ENCODE measurements at places on chromosomes 5 and 9.

GRCh38 chr9:135399000-135399649 lies 80.5 kb upstream of the PPP1R26 start:
- no peak for DNase-seq

DNA sequence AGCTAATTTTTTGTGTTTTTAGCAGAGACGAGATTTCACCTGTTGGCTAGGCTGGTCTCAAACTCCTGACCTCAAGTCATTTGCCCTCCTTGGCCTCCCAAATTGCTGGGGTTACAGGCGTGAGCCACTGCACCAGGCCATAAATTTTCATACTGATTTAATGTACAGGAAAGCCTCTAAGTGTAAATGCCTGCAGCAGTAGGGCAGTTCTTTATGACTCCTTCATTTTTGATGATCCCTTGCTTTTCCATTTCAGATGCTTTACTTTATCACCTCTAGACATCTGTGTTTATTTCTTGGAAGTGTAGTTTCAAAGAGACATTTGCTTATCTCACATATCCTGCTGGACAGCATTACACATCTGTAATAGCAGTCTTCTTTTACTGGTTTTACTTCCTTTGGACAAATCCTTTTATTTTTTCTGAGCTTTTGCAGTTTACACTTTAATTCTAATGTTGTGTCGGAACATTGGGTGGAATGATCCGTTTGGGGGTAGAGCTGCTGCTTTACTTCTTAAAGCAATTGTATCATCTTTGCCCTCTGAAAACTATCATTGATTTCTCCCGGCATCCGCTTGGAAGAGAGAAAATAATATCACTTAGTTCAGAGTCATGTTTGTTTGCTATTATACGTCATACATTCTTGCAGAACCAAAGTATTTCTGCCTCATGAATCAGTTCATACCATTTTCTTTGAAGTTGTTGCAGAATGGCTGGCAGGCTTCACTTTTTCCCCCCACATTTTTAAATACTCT lies 36.0 kb downstream of the SCGB3A1 start:
- DNase-seq: no peak

DNA sequence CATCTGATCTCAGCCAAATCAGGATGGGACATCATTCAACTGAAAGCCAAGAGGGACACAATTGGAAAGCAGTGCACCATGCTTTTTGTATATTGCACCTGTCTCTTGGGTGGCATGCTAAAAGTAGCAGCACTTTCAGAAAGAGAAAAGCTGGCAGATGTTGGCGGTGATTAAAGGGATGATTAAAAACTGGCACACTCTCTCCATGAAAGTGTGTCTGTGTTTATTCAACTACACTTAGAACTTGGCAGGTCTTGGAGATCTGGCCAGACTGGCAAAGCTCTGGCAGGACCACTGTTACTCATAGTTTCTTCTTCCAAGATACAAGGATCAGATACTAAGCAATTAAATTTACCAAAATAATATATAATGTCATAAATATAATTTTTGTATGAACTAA lies 112.9 kb upstream of the ELAVL2 start:
- no peak for DNase-seq

DNA sequence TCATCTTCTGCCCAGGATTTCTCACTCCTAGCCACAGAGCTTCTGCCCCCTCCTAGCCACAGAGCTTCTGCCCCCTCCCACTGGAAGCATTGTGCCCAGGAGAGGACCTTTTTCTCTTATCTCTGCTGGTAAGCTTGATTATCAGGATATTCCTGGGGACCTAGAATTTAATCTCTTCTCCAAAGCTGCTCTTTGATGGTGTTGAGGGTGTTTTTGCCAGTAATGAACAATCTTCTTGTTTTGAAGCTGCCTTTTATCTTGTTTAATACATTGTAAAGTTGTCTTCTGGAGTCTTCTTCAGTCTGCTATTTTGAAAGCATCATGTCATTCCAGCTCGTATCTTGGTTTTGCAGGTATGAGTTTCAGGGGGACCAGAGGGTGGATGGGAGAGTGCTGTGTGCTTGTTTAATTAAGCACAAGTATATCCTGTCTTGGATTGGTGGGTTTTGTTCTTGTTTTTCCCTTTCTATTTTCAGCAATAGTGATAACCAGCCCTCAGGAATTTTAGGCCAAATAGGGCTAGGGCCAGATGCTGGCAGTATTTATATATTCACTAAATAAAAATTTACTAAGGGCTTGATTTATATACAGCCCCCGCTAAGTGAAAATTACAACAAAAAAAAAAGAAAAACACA lies 214.0 kb upstream of the DMRT1 start:
- no peak for DNase-seq

- no peak for DNase-seq
These were observed 145.6 kb upstream of the TNC start for GRCh38 chr9:115263371-115264075.

DNA sequence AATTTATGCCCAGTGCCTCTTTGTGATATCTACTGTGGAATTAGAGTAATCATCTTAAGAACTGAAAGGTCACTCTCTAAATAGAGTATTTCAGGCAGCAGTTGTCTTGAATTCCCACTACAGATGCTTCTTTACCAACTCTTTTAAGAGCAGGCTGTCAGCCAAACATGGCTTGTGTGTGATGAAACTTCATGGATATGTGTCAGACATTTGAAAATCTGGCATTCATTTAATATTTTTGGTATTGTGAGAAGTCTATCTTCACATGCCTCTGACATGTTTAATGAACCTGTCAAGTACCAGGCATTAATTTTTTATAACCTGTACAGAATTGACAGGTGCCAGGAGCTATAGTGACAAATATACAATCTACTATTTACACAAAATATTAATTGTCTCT lies 318.6 kb downstream of the CDH9 start:
- DNase-seq: no peak

GRCh38 chr9:91426123-91426745 lies 2.6 kb upstream of the NFIL3 start:
- DNase-seq: no peak

DNA sequence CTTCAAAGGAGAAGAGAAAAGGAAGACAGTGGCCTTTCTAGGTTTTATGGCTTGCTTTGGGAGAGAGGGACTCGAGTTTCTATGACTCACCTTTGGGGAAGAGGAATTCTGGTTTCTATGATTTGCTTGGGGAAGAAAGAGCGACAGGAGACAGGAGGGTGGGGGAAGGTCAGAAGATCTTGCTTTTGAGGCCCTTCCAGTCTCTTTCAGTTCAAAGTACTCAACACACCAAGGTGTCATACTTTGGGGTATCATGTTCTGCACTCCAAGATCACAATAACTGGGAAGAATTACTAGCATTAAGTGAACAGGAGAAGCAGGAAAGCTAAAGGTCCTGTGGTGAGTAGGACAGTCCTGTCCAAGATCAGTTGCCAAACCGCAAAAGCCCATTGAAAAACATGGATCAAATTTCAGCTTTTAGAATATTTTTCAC lies 324.5 kb downstream of the ARHGEF28 start:
- no peak for DNase-seq

DNA sequence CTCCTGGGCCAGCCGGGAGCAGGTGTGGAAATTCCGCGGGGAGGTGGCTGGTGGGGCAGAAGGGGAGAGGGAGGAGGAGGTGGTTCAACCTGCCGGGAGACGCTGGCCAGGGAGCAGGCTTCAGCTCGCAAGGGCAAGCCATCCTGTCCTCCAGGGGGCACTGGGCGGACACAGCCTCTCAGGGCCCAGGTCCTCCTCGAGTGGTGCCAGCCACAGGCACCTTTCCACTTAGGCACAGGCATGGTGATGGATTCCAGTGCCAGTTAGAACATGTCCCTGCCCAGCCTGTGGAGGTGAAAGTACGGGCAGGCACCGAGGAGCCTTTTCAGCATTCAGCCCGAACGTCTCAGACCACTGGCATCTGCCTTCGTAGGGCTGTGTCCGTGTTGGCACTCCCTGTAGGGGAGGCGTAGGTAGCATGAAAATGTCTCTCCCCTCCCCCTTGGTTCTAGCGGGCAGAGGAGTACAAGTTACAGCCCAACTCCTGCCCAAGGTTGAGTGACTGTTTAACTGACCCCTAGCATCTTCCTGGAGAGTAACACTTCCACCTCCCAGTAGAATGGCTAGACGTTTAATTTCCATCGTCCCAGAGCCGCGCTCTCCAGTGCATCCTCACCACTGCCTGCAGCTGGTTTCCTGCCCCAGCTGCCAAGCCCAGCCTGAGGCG lies 48.9 kb downstream of the DAB2IP start:
- DNase-seq: no peak

DNA sequence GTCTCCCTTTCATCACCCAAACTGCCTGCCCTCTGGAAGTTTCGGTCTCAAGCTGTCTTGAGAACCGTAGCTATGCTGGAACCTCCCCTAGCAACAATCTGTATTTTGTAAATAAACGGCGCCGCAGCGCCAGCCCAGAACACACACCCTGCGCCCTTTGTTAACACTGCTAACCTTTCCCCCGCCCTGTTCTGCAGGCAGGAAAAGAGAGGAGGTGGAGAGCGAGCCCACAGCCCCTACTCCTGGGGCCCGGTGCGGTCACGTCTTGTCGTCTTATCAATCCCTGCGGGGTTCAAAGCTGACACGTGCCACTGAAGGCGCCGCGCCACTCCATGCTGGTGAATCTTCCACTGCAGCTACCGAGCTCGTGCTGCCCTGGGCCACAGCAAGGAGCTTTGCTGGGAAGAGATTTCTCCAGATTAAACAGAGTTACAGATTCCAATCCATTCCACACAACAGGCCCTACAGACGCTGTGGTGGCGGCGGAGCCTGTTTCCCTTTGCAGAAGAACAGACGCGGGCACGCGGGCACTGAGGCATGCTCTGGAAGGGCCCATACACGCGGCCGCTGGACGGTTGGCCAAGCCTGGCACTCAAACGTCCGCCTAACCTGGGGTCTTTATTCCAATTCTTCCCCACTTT lies 25.3 kb downstream of the ZDHHC11B start:
- DNase-seq: no peak

DNA sequence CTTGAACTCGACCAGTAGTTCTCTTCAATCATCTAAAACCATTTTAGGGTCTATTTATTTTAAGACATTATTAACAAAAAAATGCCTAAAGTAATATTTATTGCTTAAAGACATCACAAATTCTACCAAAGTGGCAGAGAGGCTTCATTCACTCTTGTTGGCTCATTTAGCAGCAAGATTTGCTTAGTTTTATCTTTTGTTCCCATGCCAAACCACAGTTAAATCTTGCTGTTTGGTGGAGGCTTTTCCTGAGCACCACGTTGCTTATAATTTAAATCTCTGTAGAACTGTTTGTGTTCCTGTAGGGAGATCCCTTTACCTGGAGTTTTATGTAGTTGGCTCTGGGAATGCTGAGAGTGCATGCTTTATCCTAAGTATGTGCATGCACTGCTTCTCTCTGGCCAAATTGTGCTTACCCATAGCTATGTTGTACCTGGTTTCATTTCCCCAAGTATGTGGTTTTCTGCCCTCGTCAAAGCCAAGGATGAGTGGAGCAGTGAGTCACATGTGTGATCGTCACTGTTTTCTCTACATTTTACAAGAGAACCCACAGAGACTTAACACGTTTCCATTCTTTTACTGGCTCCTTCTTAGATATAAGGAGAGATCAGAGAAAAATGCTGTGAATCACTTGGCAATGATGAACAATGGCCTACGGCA lies 42.1 kb upstream of the MAST4 start:
- no peak for DNase-seq

DNA sequence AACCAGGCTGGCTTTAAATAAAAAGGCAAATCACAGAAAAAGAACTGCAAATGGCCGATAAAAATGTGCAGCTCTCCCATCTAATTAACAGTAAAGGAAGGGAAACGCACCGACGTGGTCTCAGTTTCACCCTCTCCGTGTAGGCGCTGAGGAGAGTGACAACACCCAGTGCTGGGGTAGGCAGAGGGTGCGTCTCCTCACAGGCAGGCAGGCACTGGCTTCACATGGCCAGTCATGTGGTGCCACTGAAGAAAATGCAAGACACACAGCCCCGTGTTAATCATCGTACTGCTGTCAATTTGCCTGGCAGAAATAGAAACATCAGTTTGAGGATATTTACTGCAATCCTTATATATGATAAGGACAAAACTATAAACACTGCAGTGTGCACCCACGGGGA lies 178.4 kb downstream of the FANCC start:
- DNase-seq: no peak

DNA sequence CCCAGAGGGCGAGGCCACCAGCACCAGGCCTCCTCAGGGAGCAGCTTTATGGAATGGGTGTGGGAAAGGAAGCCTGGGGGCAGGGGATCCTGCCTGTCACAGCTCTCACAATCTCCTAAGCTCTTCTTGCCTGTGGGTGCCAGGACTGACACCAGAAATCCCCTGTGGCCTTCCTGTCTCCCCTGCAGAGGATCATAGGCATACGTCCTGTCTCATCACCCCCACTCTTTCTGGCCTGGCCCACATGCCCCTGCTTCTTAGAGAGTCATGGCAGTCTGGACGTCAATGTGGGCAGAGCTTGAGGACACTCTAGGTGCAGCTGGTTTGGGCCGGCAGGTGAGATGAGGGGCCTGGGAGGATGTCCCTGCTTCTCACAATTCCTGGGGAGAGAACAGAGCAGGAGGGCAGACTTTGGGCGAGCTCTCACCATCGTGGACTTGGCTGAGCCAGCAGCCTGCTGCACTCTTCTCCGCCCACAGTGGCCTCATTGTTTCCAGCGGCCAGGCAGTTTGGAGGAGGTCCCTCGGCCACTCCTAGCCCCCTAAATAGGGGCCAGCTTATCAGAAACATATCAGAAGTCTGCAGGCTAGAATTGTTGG lies 67.3 kb upstream of the ZFR start:
- no peak for DNase-seq
